ENCODE measurements at places on chromosomes 11 and 22. TPM values are rescaled to one million over a fixed set of nuclear protein-coding genes. Genes with fewer than 3 reads are reported as not detected.

Gene OR4D11
- total RNA-seq = not detected

Gene KRTAP5-1
- total RNA-seq = not detected

Gene MISFA
- 4.6 TPM for total RNA-seq

Gene DNAJC4
- 20.2 TPM for total RNA-seq
